Hematopoietic multipotent progenitor cell (in vitro differentiated cells): ENCODE measurements at places on chromosomes 16 and 17.

DNA sequence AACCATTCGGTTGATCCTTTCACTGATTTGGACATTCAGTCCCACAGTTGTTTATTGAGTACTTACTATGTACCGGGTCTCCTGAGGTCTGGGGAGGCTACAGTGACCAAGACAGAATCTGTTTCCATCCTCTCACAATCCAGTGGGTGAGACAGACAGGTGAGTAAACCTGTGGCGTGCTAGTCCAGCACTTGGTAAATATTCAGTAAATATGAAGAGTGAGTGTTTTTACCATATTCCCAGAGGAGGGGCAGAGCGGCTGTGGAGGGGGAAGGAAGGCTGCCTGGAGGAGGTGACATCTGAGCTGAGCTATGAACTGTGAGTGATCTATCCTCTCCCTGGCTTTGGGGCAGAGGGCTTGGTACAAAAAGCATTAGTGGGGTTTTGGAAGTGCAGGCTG lies 31.4 kb downstream of the CCR7 start:
- DNase-seq, result no peak

DNA sequence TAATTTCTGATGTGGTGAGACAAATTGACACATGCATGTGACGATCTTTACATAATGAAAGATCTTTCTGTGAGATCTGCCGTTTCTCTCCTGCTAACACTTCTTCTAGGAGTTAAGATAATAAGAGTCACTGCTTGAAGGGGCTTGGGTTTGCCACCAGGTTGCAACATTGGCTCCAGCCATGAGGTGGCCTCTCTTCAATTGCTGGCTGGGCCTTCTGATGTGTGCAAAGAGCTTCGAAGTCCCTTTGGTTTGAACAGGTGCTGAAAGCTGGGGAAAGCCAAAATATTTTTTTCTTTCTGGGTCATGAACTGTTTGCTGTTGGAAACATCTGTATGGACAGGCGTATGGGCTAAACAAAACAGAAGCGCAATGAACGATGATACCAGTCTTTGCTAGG lies 204.1 kb upstream of the SALL1 start:
- no peak for DNase-seq

GRCh38 chr17:82036634-82037091 lies 834 bp downstream of the DCXR start:
- no peak for DNase-seq

DNA sequence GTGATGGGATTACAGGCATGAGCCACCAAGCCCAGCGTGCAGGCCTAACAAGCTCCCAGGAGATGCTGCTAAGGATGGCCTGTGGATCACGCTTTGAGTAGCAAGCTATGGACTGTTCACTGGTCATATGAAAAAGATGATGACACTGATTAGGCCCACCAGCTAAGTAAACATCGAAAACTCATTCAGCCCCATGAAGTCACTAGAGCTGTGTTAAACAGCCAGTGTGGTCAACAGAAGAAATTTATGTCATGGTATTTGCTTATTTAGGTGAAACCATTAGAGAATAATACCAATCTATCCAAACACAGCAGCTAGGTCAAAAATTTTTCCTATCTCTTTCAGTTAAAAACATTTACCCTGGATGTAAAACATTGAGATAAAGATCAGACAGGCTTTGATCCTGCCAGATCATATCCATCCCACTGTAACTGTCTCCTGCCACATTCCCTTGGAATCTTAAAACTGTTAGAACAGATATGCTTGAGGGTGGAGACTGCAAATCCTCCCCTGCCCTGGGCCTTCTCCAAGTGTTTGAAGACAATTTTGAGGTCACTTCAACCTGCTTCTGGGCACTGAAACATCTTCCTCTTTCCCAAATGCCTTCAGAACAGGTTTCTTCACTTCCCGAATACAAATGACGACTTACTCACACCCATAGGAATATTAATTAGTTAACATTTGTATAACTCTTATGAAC lies 30.9 kb downstream of the HOXB1 start:
- no peak for DNase-seq

GRCh38 chr17:57838453-57838852 lies 11.4 kb downstream of the MRPS23 start:
- no peak for DNase-seq
